ENCODE measurements at places on chromosomes 4 and X.

DNA sequence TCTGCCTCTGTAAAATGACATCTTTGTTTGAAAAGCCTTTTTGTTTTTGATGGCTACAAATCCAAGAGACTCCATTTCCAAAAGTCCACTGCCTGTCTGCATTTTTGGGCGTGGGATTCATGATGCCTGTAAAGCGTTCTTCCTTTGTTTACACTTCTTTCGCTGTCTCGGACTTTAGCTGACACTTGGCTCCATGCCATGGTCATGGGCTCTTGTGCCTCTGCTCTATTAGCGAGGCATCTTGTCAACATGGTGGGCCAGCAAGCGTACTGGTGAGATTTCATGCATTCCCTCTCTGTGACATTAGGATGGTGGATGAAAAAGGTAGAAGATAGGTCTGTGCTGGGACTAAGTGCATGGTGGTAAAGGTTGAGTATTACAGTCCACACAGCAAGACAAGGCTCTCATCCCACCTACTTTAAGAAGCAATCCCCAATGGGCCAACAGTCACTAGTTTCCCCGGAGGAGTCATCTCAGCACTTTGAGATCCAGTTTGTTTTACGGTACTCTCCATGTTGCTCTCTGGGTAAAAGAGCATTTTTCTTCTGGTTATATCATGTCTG, 298.2 kb upstream of the KLF3 start:
- no peak for DNase-seq

DNA sequence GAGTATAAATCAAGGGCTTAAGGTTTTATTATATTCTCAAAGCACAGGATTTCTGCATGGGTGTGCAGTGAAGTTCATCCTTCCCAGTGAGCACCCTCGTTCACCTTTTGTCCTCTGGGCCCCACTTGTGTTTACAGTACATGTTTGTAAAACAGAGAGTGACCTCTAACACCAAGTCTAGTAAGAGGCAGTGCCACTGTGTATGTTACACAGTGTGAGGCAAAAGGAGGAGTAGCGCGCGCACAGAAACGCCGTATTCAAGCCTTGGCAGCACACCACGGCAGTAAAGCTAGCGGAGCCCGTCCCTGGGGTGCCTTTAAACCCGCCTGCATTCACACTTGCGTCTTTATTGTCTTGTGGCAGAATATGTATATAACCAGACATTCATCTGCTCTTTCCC, 51.9 kb downstream of the CCNI start:
- DNase-seq: no peak

- peak; percentile 34 for DNase-seq
Measured at GRCh38 chrX:132631579-132632232, 142.9 kb upstream of the MBNL3 start.

GRCh38 chr4:122000849-122001248, 49.0 kb upstream of the TRPC3 start:
- DNase-seq: no peak

DNA sequence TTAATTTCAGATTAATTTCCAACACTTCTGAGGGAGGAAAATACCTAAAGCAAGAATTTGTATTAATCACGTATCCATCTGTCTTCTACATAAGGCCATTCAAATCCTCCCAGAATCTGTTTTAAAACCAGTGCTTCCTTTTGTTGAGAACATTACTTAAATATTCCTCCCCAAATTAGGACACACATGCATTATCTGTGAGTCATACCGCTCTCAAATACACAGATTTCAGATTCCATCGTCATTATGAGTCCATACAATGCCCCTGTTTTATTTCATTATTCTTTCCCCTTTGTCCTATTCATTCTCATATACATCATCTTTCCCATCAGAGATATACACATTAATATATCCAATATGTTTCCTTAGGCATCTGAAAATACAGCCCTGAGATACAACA, 57.3 kb upstream of the PRSS12 start:
- no peak for DNase-seq

DNA sequence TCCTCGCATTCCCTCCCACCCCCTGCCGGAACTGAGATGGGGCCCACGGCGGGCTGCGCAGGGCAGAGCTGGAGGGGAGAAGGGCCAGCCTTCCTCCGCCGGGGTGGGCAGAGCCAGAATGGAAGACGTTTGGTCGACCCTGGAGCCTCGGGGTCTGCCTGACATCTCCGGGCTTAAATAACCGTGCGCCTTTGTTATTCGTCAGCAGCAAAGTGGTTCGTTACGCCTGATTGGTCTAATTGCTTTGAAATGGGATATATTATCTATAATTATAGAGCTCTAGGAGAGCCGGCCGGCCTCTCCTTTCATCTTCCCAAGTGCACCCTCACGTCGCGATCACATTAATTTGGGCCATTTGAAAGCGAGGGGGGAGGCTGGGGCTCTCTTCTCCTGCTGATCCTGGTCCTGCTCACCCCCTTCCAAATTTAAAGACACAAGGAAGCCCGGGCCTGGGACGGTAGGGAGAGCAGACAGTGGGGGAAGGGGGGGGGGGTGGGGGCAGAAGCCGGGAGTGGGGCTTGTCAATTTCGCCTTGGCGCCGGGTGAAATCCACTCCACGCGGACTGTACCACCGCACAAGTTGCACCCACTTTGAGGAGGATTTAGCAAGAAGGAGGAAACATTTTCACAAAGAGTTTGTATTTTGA, 4.7 kb upstream of the MSX1 start:
- no peak for DNase-seq

DNA sequence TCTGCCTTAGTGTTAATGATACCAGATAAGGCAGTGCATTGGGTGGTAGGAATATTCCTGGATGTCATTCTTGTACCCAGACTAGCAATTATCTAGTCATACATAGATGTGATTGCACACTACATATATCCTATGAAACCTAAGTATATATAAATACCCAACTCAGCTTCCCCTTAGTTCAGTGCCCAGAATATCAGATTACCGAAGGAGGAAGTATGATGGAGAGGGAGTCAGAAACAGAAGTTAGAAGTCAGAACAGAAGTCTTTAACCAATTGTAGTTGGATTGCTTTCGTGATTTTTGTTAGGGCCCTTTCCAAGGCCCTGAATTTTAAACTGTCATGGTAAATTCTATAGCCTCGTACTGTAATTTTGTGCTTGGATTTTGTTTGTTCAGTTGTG, 42.9 kb downstream of the MOB1B start:
- no peak for DNase-seq

GRCh38 chr4:146179784-146180370, 4.4 kb downstream of the LSM6 start:
- DNase-seq: no peak

DNA sequence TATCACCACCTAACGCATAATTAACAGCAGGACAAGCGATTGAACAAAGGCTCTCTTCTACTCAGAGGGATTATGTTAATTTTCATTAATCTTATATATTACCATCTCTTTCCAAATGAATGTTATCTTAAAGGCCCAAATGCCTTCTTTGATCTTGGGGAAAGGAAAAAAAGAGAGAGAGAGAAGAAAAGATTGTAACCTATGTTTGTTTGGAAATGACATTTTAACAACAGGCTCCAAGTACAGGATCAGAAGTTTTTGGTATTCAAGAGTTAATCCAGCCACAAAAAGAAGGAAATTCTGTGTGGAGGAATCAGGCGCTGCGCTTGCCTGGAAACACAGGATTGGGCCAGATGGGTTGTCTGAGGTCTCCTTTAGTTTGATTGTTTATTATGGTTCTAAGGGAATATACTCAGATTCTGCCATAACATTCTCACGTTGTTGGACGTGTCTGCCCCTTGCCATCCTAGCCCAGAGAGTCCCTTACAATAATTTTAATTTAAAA, 100.7 kb upstream of the STX18 start:
- DNase-seq: no peak

GRCh38 chr4:165440415-165441158, 61.8 kb downstream of the CPE start:
- DNase-seq: no peak

DNA sequence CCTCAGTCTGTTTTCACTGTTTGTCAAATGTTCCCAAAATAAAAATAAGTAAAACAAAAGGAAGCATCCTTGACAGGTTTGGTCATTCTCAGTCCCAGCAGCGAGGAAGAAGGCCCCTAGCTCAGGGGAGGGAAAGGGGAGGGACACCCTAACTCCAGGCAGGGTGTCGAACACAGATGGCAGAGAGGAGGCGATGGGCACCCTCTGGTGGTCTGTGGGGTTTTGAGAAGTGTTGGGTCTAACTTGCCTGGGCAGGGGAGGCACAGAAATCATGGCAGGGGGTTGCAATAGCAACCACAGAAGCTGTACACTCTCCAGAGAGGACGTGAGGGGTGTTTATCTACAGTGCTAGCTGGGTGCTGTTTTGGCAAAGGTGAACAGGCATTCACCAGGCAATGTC, 229.8 kb upstream of the SFRP2 start:
- peak; percentile 15 for DNase-seq

- no peak for DNase-seq
Measured at GRCh38 chr4:164313853-164314252, 440.1 kb upstream of the SMIM31 start.

DNA sequence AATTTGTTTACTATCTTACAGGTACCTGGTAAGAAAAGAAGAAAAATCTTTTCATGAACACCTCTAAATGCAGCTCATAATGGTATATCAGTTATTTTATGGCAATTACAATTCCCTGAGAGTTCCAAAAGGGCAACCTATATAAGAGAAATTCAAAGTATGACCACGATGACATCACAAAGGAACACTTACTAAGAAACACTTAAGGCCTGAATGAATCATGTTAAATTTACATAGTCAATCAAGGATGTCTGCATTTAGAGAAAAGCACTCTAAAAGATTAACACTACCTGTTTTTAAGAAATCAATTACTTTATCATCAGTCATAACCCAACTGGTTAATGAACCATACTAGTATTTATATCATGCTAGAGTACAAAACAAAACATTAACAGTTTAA, 63.9 kb downstream of the LCORL start:
- no peak for DNase-seq

DNA sequence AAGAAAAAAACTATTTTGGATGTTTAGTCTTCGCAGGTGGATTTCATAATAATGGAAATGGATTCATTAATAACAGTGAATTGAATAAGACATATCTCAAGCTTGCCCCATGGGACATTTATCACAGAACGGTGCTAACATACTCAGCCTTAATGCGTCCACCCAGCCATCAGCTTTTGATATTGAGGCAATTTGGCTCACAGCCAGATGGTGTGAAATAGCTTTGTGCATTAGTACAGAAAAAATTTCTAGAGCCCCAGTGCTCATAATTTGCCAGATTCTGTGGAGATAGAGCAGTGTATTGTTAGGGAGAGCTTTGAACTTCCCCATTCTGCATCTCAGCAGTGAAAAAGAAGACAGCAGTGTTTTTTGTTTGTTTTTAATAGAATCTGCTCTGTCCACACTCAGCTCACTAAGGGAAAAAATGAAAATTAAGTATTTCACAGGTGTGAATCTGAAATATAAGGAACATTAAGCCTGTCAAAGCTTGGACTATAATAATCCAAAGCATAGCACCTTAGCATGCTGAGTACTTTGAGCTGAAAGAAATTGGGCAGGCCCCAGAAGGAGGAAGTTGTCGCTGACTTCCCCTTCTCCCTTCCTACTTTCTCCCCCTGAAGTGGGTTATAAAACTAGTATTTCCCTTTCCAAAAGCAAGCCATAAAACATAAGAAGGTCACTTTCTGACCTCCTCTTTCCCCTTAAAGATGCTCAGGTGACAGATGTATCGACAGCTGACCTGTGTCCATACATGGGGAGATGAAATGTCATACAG, 295.8 kb downstream of the MAGEB5 start:
- no peak for DNase-seq

DNA sequence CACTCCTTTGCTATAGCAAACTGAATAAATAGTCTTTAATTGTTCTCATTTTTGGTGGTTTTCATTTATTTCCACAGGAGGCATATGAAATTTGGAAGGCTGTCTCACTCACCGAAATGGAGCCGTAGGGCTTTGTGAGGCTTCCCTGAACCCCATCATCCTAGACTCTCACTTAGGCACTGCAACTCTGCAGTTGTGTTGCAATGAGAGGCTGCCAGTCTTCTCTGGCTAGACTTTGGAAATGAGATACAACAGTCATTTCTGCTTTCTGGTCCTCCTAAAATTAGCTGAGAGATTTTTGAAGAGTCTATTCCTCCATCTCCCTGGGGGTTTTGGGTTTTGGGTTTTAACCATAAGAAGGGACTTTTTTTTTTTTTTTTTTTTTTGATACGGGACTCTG, 146.5 kb downstream of the SH3BGRL start:
- DNase-seq: no peak

DNA sequence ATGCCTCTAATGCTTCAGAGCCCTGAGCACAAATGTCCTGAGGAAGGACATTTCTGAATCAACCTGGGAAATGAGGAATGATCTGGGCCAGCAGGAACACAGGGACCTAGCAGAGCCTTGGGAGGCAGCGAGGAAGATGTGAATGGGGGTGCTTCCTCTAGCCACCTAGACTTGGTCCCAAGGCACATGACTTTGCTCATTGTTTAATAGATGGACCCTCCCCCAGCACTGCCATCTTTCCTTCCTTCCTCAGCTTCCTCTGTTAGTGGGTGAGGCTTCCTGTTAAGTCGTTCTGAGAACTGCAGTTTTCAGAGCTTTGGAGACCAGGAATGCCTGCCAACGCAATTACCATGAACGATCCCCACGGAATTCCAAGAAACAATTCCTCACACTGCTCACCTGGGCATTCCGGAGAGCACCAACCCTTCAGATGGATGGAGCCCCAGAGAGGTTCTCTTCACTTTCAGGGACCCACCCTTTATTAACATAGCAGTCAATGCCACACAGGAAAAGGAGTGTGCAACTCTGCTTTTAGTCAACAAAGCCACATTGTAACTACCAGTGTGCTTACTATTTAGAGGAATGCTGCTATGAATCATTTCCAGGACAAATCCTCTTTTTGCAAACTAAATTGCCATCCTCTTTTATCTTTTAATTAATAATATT, 48.5 kb upstream of the STIM2 start:
- no peak for DNase-seq

DNA sequence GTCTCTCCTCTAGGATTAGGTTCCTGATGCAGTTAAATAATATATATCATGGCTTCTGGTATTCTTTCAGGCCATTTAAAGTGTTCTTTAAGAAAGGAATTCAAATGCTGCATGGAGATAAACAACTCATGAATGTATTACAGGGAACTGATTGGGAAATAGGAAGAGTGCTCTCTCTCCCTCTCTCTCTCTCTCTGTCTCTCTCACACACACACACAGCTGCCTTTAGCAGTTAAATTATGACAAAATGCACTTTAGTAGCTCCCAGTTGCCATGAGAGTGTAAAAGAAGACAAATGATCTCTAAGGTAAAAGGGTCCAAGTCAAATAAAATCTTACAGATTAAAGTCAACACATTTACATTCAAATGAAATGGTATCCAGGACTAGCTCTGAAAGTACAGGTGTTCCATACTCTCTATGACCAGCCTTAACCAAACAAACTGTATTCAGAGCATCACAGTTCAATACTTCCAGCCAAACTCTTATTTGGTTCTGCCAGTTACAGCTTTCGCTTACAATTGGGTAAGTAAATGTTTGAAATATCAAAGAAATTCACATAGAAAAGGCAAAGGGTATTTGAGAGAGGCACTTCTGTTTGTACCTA, 94.7 kb upstream of the CXXC4 start:
- no peak for DNase-seq

- DNase-seq: no peak
Measured at GRCh38 chrX:16212436-16212835, 45.2 kb downstream of the MAGEB17 start.
